ENCODE measurements at places on chromosomes 1 and 21. TPM values are rescaled to one million over a fixed set of nuclear protein-coding genes. Genes with fewer than 3 reads are reported as not detected.

DNA sequence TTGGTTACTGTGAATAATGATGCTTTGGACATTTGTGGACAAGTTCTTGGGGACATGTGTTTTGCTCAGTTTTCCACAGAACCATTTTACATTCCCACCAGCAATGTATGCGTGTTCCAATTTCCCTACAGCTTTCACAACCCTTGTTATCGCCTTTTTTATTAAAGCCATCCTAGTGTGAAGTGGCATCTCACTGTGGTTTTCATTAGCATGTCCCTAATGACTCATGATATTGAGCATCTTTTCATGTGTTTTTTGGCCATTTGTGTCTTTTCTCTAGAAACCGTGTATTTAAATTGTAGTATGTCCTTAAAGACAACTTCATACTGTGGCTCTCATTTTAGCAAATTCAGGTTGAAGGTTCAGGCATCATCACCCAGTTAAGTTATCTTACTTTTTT is 132.1 kb downstream of the TGFBR3 start:
- DNase-seq, result peak; percentile 49

GRCh38 chr1:26175346-26175745 is 1.9 kb upstream of the CNKSR1 start:
- no peak for DNase-seq

DNA sequence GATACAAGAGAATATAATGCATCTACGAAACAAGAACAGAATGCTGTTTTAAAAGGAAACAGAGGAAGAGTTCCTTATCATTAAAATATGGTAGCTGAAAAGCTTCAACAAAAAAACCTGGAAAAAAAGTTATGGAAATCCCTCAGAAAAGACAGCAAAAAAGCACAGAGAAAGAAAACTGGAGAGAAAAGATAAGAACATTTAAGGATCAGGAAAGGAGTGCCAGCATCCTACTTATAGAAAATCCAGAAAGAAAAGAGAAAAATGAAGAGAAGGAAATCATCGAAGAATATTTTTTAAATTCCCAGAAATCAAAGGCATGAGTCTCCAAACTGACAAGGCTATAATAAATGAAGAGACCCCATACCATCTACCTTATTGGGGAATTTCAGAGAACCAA is 29.8 kb downstream of the SUSD4 start:
- no peak for DNase-seq

DNA sequence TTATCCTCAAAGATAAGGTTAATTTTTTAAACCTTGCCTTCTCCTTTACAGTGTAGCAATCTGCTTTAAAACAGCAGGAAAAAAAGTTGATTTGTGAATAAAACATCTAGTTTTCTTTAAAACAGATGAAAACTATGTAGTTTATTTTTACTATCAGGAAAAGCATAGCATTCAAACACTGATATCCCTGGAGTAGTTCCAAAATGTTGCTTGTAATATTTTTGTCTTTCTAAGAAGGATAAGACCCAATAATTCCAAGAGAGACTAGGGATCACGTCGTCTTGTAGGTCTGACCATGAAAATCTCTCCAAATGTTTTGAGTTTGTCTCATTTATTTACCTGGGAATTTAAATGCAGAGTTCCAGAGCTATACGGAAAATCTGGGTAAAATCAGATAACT is 204.0 kb downstream of the NTNG1 start:
- no peak for DNase-seq

GRCh38 chr1:180190091-180190490 is 35.4 kb downstream of the QSOX1 start:
- DNase-seq, result peak; percentile 35

- DNase-seq, result no peak
Measured at GRCh38 chr1:225684741-225685140, 31.8 kb upstream of the ENAH start.

DNA sequence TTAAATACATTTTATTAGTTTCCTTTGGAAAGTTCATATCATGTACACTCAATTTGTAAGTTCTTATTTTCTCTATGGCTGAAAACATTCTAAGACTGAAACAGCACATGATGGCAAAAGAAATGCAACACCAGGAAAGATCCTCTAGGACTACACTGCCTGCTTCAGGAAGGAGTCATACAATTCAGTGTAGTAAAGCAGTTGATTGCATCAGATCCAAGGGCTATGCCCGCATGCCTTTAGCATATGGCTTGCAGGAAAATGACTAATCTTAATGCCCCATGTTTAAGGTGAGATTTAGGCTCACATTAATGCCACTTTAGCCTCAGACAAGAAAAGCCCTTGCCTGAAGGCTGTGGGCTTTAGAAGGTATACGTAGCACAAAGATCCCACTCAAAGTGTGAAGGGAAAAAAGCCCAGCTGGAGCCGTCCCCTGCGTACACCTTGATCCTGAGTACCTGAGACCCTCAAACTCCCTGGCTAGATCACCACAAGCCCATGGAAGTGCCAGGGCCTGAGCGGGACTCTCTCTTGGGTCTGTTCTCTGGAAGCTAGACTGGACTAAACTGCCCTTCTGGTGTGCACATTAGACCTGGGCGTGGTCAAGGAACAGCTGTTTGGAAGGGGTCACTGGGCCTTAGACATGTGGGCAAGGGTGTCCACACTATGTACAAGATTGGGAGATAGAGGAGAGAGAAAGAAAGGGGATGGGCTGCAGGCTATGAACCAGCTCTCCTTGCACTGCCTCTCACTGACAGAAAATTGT is 52.9 kb downstream of the ESRRG start:
- DNase-seq, result no peak

DNA sequence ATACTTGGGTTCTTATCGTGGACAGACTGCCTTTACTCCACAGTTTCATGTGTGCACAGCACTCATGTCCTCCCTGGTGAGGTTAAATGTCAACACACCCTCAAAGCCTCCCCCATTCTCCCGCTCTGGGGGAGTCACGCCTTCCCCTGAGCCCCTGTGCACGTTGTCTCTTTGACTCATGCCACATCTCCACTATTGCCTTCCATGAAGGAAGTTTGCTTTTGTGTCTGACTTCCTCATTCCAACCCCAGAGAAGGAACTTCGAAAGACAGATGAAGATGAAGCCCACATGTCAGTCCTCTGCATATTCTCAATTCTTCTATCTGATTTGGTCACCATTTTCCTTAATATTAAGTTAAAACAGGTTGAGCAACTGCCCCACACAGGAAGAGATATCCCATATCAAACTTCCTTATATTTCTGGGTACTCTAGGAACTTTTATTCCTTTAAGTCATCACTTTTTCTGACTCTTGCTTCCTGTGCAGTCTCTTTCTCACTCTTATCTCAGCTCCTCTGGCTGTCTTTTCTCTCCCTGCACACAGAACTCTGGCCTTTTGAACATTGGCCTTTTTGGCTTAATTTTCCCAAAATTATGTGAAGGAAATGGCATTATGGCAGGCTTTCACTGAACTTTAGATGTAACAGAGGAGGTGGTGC is 41.5 kb downstream of the C4BPA start:
- no peak for DNase-seq

The FCRL6 gene
- 138 TPM for total RNA-seq

The RNU1-1 gene
- 3,261 TPM for total RNA-seq

The DNAJC28 gene
- total RNA-seq, result 0.41 TPM

The ELAVL4 gene
- total RNA-seq, result not detected

All from natural killer cell (primary cell).